Cortex of kidney (tissue), 1 donor: ENCODE measurements at places on chromosomes 13 and 19.

DNA sequence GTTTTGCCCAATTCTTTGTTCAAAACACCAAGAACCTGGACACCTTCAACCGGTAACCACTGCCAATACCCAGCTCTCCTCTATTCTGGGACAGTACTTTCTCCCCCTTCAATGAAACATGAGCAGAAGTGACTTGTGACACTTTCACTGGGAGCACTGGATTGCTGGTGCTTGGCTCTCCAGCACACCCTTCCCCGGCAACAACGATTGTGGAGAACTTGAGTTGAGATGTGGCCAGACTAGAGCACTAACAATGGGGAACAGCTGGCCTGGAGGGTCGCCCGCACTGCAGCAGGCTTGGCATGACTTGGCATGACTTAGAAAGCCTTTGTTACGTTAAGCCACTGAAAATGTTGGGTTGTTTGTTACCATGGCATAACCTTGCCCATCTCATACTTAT is 7.5 kb upstream of the B3GLCT start:
- DNase-seq, result no peak

- DNase-seq, result no peak
Measured at GRCh38 chr13:60358453-60358852, 38.6 kb upstream of the TDRD3 start.

DNA sequence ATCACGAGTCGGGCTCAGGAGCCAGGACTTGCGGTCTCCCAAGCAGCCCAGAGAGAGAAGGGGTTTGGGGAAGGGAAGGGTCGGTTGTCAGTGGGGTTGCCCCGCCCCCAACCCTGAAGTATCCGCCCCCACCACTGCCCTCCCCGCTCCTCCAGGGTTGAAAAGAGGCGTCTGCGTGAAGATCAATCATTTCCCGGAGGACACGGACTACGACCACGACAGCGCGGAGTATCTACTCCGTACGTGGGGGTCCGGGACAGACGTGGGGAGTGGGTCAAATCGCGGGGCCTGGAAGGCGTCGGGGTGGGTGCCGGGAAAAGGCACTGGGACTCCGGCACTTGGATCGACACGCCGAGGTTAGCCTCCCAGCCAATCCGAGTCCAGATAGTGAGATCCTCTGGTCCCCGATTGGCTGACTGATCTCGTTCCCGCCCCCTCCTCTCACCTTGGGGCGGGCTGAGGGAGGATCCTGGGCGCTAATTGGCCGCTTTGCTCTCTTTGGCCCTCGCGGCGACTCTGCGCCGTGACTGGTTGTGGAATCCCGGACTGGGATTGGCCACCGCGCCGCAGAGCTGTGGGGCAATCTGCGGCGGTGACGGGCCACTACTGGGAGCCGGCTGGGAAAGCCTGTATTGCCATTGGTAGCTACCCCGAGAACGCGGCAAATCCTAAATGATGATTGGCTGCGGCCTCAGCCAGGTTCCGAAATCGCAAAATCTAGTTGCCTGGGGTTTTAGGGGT is 13.3 kb upstream of the CACNG6 start:
- DNase-seq, result no peak

- DNase-seq, result no peak
Measured at GRCh38 chr13:40163066-40164000, 503.1 kb downstream of the FOXO1 start.

DNA sequence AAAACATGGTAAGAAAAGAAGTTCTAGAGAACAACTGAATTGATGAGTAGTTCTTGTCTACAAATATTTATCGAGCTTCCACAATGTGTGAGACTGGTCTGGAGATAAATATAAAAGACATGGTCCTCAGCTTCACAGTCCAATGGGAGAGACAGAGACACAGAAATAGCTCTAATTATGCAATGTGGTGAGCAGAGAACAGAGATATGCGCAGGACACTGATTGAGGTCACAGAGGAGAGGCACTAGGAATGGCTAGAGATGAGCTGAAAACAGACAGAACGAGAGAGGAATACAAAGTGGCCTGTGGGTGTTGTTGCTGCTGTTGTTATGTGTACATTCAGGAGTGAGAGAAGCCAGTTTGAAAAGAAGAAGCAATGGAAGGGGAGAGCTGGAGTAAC is 53.2 kb downstream of the GPALPP1 start:
- no peak for DNase-seq

GRCh38 chr19:33688171-33688992 is 66.6 kb downstream of the CHST8 start:
- DNase-seq, result no peak

DNA sequence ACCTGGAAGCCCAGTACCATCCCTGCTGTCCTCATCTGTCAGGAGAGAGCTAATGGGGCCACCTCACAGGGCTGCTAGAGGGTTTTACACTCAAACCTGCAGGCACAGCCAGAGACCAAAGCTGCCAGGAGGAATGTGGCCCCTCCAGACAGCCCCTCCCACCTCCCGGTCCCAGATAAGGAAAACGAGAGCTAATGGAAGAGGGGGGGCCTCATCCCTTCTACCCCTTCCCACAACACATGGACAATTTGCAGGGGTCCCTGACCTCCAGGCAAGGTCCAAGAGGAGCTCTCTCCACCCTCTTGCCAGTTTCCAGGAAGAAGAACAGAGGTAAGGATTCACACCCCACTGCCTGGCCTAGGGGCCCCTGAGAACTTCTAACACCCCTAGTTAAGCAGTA is 1.6 kb upstream of the PEPD start:
- DNase-seq, result no peak

- DNase-seq, result no peak
Measured at GRCh38 chr13:22903301-22903700, 277.5 kb upstream of the SGCG start.

GRCh38 chr13:63435667-63436324 is 2020.1 kb upstream of the PCDH20 start:
- DNase-seq, result no peak

- no peak for DNase-seq
Measured at GRCh38 chr13:76692346-76692745, 193.9 kb downstream of the KCTD12 start.

DNA sequence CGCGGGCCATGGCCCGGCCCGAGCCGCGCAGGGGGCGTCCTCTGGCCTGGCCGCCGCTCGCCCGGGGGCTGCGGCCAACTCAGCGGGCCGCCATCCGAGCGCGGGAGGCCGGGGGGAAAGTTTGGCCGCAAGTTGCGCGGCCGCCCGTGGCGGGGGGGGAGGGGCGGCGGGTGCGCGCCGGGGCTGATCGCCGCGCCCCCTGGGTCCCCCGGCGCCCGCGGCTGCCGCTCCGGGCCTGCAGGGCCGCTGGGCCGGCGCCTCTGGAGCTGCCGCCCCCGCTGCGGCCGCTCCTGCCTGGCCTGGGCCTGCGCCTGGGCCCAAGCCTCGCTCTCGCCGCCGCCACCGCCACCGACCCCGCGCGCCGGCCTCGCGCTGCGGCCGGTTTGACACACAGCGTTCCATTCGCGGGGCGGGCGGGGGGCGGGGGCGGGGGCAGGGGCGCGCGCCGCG is at the start of gene NR2F6:
Gene NR2F6 (minus strand): TSS at position 385 of the 450 bp plus-strand sequence. CDS start 699 bp downstream, outside the sequence.
- no peak for DNase-seq

- no peak for DNase-seq
Measured at GRCh38 chr13:101139081-101139480, 277.2 kb downstream of the NALCN start.

GRCh38 chr13:75847588-75847987 is 211.5 kb downstream of the LMO7 start:
- no peak for DNase-seq

GRCh38 chr13:51906581-51906980 is 44.8 kb downstream of the CCDC70 start:
- no peak for DNase-seq

DNA sequence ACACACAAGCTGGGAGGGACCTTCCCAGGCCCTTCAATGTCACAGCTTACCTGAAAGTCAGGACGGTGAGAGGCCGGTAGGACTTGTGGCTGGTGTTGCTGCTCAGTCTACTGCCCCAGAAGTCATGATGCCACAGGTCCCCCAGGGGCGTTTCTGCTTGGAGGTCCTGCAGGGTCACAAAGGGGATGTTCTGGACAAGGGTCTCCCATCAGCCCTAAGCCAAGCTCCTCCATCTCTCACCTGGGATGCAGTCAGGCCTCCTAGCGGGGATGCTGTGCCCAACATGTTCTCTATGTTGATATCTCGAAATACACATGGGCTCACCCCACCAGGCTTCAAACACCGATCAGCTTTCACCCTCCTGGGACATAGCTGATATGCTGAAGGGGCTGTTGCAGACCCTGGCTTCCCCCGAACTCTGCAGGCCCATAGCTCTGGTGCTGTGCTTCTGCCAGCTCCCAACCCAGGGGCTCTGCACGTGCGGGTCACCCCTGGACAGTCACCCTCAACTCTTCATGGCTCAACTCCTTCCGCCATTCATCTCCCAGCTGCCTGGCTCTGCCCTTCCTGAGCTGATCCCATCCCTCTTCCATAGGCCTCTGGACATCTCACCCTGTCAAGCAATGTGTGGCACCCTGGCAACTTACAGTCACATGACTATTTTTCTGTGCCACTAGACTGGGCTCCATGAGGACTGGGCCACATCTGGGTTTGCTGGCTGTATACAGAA is 10.3 kb downstream of the TMTC4 start:
- DNase-seq, result no peak

DNA sequence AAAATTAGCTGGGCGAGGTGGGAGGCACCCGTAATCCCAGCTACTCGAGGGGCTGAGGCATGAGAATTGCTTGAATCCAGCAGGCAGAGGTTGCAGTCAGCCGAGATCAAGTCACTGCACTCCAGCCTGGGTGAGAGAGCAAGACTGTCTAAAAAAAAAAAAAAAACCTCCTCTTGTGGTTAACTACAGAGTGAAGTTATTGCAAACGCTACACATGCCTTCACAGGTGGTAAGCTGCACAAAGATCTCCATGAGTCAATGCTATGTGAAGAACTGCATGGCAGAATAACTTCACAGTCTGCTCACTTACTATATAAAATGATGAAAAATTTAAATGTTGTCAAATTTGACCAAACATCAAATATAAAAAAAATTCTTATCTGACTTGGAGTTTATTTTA is 436.8 kb downstream of the FGF14 start:
- no peak for DNase-seq

GRCh38 chr19:12838182-12838885 is at the start of gene MAST1:
MAST1 (plus strand) TSS chr19:12838515; CDS start chr19:12838573, 58 bp downstream.
- DNase-seq, result no peak

DNA sequence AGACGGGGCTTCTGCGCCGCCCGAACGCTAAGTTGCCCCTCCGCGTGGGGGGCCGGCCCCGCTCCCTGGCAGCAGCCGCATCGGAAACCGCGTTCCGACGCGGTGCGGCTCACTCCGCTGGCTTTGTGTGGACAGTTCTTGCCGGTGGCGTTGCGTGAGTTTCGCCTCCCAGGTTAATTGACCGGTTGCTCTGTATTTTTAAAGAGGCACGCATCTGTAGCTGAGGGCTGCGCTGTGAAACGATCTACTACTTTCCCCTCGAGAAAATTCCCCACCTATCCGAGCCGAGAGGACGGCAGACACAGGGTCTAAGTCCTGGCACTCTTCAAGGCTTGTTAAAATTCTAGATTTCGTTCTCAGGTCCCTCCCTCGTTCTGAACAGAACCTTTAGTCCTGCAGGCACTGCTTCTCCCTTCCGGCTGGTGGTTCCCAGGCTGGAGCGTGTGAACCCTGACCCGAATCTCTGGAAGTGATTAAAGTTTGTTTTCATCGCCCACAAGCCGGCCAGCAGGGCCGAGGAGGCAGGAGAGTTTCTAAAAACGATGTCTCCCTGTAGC is 933 bp downstream of the ARHGEF7 start:
- no peak for DNase-seq

DNA sequence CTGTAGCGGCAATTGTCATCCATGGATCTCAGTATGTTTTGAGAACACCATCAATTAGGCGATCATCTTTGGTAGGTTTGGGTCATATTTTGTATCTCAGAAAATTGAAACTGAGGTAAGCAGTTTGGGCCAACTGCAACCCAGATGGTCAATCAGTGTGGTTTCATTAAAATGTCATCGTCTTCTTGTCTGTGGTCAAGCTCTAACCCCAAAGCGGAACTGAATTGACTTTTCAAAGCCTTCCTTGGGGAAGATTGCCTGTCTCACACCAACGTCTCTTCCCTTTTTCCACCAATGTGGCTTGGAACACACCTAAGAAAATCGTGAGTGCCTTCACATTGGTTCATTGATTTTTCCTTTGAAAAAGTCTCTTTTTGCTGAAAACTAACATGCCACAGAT is 56.3 kb upstream of the UBAC2 start:
- DNase-seq, result no peak

DNA sequence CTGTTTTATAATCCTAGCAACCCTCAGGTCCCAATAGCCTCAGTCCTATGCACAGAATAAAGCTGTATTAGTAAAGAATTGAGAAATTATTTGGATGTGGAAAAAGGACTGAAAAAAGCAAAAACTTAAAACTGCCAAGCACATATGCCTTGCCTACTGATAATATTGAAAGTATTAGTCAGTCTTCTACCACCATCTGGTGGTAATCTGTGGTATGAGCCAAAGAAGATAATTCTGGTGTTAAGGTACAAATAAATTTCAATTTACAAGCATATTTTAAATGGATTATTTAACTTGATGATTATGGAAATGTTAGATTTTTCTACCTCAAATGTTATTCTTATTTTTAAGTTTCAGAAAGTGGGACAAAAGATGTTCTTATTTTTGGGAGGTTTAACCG is 460.3 kb upstream of the KLHL1 start:
- no peak for DNase-seq

DNA sequence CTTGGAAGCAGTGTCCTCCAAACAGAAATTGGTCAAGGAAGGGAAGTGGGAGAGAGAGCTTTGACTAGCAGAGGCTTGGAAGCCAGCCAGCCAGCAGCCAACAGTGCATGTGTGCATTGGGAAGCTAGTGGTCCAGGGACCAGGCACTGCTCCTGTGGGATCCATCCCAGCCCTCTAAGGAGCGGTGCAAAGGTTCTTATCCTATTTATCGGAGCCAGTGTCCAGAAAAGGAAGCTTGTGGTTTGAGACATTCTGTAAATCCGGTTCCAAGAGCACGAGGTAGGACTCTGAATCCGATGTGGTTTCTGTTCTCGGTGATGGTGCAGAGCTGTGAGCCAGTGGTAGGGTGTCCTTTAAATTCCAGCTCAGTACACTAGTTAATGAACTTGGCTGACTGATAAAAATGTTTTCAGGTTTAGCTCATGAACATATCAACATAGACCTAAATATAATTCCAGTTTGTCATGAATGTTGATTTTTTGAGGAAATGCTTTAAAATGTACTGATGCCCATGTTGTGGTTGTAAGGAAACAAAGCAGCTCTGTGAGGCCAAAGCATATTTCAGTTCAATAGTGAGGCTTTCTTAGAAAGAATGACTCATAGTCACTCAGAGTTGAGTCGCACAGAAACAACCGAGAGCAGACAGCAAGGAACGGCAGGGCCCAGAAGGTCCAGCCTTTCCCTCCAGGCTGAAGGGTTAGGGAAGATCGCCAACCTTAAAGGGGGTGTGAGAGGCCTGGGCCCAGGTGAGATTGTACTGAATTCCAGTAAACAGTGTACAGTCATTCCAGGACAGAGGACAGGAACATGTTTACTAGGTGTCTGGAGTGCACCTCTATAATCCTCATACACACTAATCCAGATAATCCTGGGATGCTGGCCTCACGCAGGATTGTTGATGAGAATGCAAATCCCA is 21.5 kb upstream of the GARRE1 start:
- no peak for DNase-seq

DNA sequence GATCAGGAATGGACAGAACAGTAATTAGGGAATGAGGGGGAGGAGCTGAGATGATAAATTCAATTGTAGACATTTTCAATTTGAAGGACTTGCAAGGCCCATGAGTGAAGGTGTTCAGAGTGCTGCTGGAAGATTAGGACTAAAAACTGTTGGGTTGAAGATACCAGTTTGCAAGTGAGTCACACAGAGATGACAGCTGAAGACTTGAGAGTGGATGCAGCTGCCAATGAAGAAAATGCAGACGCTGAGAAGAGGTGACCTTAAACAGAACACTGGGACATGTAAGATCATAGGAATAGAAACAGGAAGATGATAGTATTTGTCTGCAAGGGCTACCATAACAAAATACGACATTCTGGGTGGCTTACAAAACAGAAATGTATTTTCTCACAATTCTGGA is 1716.5 kb upstream of the SLC10A2 start:
- DNase-seq, result no peak
